ENCODE measurements at places on chromosomes 1 and 21.

DNA sequence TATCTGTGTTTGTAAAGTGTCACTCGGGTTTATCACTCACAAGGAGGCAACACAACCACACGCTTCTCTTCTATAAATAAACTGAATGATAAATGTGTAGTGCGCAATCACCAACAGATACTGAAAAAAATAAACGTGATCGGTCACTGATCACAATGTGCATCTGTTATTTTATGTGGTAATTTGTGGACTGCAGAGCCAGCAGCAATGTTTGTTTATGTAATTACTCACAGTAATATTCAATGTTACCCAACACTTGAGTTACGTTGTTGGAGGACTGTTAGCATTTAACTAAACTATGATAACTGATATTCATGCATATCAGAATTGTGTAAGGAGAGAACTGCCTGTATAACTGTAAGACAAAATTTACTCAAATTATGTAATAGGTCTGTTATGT is 129.6 kb downstream of the USH2A start:
- DNase-seq = no peak

DNA sequence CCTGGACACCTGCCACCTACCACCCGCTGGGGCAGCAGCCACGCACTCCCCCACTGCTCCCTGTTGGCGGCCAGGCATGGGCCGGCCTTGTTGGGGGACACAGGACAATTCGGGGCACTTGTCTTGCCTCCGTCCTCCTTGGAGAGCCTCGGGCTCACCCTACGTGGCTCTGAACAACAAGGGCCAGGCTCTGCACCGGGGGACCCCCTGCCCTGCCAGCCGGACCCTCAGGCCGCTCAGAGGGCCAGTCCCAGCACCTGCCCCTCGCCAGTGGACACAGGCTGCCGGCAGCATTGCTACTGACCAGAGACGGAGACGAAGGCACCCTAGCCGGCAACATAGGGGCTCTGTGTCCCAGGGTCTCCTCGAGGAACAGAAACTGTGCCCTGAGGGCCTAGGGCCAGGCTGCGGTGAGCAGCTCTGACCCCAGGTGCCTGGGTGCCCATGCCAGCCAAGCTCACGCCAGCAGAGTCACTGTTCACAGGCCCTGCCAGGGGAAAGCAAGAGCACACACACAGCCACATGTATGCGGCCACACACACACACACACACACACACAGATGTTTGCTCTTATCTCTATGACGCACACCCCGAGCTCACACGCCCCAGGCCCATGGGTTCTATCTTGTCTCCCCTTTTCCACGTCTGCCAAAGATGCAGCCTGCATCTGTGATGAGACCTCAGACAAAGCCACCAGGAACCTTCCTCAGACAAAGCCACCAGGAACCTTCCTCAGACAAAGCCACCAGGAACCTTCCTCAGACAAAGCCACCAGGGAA is 45.9 kb downstream of the MORN1 start:
- no peak for DNase-seq

DNA sequence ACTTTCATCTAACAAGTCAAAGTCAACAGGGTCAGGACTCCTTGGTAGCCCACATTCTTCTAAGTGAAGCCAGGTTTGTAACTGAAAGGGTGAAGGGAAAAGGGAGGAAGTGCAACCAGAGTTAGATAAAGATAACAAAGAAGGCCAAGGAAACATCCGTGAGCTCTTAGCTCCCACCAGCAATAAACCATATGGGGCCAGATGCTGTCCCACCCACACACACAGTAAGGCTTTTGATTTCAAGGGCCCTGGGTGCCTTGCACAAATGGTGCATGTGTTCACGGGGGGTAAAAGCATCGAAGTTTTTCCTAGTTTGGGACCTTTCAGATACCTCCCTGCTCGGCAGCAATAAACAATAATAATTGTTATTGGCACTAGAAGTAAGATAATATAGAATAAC is 5.1 kb upstream of the TIAM1 start:
- DNase-seq = no peak

DNA sequence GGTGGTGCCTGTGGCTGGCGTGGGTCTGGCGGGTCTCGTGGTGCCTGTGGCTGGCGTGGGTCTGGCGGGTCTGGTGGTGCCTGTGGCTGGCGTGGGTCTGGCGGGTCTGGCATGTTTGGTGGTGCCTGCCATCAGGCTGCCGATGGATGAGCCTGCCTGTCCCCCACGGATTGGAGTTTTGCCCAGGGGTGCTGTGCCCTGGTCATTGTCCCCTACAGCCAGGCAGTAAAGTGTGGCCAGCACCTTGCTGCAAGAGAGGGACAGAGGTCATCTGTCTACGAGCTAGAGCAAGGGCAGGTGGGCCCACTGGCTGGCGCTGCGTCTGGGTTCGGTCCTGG is 41.8 kb downstream of the SKI start:
- no peak for DNase-seq

GRCh38 chr1:211371406-211372105 is 44.9 kb downstream of the TRAF5 start:
- peak; percentile 20 for DNase-seq

GRCh38 chr1:73901738-73902137 is 296.2 kb downstream of the LRRIQ3 start:
- no peak for DNase-seq

GRCh38 chr1:206717674-206717989 is 32.9 kb downstream of the MAPKAPK2 start:
- DNase-seq = no peak

DNA sequence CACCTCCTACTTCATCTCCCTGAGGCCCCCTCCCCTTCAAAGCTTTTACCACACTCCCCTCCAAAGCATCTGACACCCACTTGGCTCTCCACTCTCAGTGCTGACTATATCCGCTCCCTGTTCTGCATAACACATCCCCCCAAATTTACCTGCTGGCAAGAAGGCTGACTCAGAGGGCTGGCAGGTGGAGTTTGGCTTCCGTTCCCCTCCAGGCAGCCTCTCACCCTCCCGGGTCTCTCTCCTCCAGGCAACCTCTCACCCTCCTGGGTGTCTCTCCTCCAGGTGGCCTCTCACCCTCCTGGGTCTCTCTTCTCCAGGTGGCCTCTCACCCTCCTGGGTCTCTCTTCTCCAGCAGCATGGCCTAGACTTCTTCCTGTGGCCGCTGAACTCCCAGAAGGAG is 562.1 kb downstream of the NPHP4 start:
- DNase-seq = no peak

- DNase-seq = peak; percentile 61
Observed at GRCh38 chr21:37670883-37671282, 245.4 kb downstream of the KCNJ6 start.

DNA sequence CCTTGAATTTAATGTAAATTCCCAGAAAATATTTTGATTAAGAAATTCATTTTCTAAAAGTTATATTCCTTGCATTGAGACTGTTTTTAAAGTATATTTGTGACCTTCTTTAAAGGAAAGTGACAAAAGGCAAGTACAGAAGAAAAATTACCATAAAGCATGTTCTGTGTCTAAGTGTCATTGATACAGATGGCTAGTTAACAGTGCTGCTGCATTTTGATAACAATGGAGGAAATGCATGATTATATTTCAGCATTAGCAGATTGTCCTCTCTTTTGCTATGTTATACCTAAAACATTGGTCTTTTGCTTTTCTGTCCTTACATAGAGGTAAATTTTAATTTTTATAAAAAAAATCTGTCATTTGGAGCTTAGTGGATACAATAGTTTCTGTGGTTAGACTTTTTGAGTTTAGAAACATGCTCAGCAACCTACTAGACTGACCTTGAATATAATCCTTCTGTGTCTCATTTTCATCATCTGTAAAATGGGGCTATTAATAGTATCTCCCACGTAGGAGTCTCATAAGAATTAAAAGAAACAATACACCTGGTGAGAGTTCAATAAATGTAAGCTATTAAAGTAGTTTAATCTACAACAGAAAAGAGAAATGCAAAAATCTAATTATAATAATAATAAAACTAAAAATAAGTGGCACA is 51.1 kb upstream of the RGS21 start:
- DNase-seq = no peak

DNA sequence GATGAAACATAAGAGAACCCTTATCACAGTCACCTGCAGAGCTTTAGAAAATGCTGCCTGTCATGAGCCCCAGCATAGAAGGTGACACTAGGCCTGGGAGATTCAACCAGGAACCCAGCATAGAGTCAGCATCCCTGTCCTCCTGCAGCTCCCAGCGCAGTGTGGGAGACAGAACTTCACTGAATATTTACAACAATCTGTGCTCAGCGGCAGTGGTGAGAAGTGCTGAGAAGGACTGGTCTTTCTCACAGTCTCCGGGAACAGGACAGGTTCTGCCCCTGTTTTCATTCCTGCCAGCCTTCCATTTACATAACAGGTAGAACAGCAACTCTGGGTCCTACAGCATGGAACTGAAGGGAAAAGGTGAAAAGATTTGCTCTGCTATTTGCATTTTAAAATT is 83.5 kb upstream of the GADD45A start:
- DNase-seq = no peak

DNA sequence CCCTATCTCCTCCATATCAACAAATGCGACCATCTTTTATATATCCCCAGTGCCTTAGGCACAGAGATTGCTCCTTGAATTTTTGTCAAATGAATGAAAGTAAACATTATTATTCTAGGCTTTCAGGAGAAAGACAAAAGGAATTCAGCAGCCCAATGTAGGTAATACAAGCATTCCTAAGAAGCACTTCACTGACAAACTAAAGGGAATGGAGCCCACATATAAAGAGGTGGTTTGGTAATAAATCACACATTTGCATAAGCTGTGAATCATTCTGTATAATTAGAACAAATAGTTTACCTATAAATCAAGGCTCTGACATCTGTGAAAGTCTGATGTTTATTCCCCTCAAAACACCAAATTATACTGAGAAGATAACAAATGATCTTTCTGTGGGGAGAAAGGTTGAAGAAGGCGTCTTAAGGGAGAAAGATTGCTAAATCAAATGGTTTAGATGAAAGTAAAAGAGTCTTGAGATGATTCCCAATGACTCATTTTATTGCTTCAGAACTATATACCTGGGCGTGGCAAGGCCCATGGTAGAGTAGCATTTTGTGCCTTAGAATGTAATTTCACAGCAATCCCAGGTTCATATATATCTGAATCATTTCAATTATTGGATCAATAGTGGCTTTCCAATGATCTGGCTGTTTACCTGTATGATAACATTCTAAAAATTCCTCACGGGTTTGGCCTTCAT is 558.1 kb downstream of the AGBL4 start:
- no peak for DNase-seq

DNA sequence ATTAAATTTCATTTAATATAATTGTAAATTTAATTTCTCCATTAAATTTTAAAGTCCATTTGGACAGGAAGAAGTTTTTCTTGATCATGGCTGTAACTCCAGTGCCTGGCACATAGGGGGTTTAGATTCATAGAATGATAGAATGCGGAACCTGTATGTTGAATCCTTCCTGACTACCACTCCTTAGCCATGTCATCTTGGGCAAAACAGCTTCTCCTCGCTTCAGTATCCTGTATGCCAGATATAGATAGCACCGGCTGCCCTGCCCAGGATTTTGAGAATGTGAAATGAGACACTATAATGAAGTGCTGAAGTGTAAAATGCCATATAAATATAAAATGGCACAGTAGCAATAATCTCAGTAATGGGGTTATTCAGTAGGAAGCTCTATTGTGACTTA is 6.4 kb downstream of the DYRK1A start:
- no peak for DNase-seq

- DNase-seq = no peak
Observed at GRCh38 chr1:50659107-50659662, 235.9 kb upstream of the DMRTA2 start.

DNA sequence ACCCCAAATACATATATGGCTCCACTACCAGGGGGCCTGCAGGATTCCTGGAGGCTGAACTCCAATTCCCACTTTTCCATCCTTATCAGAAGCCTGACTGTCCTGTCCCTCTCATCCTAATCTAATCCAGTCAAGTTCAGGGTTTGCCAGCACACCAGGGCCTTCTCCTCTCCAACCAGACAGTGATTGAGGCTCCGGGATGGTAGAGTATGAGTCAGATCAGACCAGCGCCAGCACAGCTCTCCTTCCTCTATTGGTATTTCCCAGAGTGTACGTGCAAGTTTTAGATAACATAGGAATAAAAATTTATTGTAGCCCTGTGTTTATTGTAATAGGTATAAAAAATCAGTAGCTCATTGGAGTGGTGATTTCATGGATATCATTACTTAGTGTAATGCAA is 24.5 kb upstream of the RCSD1 start:
- DNase-seq = no peak

DNA sequence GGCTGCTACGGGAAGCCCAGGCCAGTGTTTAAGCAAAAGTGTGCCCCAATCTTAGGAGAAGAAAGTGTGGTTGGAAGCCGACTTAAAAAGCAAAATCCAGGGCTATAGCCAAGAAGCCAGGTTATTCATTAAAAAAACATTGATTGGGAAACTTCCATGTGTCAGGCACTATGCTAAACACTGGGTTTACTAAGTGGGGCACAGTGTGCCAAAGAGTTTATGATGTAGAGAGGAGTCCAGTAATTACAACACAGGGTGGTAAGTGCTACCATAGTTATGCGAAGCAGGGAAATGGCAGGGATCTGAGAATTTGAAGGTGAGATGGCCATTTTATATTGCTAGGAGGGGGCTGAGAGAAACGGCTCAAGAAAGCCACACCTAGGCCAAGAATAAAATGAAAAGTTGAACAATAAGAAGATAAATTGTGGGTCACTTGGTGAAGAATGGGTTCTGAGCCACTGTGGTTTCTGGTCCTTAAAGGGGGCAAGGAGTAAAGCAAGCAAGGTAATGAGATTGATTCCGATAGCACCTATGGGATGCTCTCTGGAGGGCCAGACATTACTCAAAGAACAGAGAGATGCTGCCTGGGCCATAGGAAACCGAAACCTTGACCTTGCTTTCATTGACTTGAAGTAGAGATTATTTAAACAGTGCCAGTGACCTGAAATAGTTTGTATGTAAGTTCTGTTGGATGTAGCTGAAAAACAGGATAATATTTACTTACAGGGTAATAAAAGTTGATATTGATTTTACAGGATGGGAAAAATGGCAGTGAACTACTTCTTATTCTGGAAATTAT is 177.8 kb downstream of the GIPC2 start:
- DNase-seq = no peak

GRCh38 chr1:204970937-204971336 is 72.1 kb upstream of the CNTN2 start:
- no peak for DNase-seq

- DNase-seq = no peak
Observed at GRCh38 chr1:18530587-18531502, 50.1 kb downstream of the KLHDC7A start.

DNA sequence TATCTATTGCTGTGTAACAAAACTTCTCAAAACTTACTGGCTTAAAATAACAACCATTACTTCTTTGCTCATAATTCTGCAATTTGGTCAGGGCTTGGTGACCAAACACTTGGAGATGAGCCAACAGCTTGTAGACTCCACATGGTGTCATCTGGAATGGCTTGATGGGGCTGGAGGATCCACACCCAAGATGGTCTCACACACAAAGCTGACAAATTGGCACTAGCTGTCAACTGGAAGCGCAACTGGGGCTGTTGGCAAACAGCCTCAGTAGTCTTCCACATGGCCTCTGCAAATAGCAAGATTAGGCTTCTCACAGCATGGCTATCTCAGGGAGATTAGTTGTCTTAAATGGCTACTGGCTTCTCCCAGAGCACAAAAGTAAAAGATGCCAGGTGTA is 27.1 kb upstream of the MTF2 start:
- peak; percentile 31 for DNase-seq

All from fibroblast of skin of back (primary cell).